Activated CD4-positive, CD25-positive, alpha-beta regulatory T cell (primary cell): ENCODE measurements at places on chromosomes 1 and 21.

GRCh38 chr1:87155170-87155569, 173.5 kb upstream of the LMO4 start:
- DNase-seq, result no peak

DNA sequence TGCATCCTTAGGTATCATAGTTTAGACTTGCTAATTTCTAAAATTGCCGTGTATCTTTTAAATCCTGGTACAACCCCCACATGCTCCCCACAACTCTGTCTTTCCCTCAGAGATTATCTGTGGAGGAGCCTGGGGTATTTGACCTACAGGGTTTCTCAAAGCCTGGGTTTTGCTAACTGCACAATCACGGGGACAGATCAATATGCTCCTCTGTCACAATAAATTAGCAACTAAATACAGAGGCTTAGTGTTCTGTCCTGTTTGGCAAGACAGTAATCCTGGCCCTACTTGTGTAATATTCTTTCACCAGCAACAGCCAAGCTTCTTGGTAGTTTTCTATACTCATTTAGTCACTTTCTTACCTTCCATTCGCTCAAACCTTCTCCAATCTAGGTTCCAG, 8.5 kb downstream of the ECHDC2 start:
- DNase-seq, result no peak

GRCh38 chr1:182192966-182193365, 131.5 kb upstream of the ZNF648 start:
- no peak for DNase-seq

- no peak for DNase-seq
Measured at GRCh38 chr1:240888039-240888786, 276.3 kb upstream of the GREM2 start.

- DNase-seq, result no peak
Measured at GRCh38 chr1:20443703-20444586, 42.1 kb downstream of the CAMK2N1 start.

- no peak for DNase-seq
Measured at GRCh38 chr1:77888781-77889642, 588 bp downstream of the NEXN start.

DNA sequence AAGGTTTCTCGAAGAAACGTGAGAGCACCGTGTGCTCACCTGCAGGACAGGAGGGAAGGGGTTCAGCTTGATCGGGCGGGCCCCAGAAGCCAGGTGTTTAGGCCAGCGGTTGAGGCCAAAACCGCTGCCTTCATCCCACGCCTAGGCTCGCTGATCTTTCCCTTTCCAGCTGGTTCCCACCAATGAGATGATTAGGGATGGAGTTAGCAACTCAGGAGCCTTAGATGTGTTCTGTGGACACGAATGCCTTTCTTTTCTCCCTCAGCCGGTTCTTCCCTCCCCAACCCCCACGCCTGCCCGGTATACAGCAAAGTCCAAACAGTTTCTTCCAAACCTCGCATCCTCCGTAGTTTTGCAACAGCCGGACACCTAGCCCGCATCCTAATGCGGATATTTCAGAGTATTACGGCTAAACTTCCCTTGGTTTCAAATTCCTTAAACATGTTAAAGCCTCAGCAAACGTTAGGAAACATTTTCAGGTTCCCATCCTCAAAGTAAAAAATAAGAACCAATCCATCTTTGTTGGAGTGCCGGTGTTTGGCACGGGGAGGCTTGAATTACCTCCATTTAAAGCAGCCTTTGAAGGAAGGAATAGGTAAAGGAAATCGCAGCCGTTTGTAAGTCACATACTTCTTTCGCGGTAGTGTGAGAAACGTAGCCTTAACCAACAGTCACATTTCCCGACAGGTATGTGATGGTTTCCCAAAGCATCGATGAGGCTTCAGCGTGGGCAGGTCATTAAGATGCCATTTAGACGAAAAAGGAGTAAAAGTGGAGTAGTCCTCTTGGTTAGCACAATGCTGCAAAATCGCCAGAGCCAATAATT, 1.1 kb downstream of the LRRC8C start:
- no peak for DNase-seq

- no peak for DNase-seq
Measured at GRCh38 chr1:168110896-168111545, 25.7 kb downstream of the GPR161 start.

DNA sequence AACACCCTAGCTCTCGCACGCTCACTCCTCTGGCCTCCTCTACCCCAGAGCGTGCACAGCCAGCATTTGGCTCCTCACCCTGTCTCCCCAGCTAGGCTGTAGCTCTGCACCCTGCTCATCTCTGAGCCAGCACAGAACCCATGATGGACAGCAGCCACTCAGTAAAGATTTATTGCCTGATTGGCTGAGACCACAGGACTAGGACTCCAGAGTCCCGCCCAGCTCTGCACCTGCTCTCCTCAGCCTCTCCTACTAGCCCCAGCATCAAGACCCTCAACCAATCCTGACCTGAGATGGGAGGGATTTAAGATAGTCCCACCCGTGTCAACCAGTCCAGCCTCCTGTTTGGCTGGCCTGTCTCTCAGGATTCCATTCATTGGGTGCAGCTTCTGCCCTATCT, 9.3 kb downstream of the C1QB start:
- no peak for DNase-seq

DNA sequence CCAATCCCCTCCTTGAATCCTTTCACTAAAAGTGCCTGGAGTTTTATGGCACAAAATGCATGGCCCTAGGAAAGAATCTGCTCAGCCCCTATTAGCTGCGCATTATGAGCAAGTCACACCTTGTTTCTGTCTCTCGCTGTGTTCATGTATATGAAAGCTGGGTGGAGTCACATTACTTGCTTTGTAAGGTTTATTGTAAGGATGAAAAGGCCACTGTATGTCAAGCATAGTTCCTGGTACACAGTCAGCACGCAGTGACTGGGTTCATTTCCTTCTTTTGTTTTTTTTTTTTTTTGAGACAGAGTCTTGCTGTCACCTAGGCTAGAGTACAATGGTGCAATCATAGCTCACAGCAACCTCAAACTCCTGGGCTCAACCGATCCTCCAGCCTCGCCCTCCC, 6.7 kb upstream of the SLC9A1 start:
- DNase-seq, result no peak

GRCh38 chr1:27339213-27339612, 2.6 kb upstream of the SYTL1 start:
- no peak for DNase-seq

DNA sequence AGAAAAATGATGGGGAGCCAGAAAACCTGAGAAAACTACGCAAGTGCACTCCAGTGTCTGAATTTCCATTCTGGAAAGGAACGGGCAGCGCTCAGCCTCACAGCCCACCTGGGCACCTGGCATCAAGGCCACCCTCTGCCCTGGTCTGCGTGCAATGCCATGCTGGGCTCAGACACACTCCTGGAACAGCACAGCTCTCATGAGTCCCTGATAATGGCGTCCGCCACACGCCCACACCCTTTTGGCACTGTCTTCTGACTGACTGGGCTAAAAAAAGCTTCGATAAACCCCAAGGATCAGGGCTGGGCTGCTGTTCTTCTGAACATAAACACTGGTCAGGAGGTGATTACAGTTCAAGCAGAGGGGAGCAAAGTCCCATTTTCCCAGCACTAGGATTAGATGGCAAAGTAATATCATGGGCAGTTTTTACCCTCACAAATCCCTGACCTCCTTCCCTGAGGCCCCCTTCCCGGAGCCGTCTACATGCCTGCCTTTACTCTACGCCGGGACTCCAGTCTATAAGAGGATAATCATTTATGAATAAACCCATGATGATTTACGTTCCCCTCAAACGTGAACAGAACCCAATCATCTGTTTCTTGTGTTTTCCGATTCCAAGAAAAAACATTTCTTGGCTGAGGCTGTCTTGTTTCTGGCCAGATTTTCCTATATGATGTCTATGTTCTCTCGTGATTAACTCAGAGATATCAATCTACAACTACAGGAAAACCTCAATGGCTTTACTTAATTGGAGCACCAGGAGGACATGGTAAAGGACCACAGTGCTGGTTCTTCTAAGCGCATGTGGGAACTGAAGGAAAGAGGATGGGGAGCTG, 22.6 kb downstream of the RCAN1 start:
- DNase-seq, result no peak

- DNase-seq, result peak; percentile 67
Measured at GRCh38 chr1:11735854-11736745, at the start of gene AGTRAP. Gene AGTRAP, plus strand, starts transcription at chr1:11736136. Its CDS starts 73 bp downstream, at chr1:11736209.

DNA sequence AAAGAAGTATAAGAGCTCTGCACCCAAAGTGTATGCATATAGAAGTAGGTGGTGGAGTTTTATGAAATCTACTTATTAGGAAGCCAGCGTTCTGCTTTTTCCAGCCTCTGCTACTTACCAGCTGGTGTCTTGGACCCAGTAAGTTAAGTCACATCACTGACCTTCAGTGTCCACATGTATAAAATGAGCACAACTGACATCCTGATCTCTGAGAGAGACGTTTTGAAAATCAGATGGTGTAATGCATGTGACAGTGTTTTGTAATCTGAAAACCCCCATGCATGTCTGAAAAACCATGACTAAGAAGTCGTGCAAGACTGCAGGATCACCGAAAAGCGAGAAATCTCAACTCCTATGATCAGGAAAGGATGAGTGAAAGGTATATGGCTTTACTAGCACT, 2.0 kb downstream of the CR1 start:
- no peak for DNase-seq

- no peak for DNase-seq
Measured at GRCh38 chr1:190615818-190616217, 138.2 kb upstream of the BRINP3 start.

DNA sequence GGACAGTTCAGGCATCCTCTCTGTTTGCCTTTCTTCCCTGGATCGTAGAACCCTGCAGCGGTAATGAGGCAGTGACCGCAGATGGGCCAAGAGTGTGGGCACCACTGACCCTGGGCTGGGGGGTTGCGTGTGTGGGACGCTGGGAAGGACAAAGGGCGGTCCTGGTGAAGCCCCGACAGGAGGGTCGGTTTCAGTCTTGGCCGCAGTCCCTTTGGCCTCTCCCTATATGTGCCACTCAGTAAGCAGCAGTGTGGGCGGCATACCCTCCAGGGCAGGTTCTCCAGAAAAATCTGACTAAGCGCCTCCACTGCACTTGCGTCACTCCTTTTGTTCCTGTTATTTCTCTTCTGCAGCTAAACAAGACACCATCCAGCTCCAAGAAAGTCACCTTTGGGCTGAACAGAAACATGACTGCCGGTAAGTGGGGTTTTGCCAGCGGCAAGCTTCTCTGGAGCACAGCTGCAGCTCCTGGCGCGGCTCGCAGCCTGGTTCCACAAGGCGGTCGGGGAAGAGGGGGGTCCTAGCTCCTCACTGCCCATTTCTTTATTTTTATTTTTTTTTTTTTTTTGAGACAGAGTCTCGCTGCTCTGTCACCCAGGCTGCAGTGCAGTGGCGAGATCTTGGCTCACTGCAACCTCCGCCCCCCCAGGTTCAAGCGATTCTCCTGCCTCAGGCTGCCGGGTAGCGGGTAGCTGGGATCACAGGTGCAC, 27.7 kb upstream of the PDXK start:
- no peak for DNase-seq

DNA sequence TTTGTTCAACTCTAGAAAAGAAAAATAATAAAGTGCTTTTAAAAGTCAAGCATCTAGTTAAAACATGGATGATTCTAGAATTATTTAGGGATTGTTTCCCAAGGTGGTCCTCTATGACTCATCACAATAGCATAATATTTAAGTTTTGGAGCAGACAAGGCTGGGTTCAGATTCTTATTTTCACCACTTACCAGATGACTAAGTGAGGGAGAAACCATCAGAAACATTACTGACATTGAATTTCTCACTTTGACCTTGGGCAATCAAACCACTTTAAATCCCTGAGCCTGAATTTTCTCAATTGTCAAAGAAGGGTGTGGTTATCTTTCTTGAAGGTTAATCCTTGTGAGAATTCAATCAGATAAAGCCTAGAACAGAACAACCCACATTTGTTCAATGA, 102.5 kb upstream of the PTGFR start:
- DNase-seq, result no peak

- DNase-seq, result no peak
Measured at GRCh38 chr1:20430355-20431175, 55.4 kb downstream of the CAMK2N1 start.

DNA sequence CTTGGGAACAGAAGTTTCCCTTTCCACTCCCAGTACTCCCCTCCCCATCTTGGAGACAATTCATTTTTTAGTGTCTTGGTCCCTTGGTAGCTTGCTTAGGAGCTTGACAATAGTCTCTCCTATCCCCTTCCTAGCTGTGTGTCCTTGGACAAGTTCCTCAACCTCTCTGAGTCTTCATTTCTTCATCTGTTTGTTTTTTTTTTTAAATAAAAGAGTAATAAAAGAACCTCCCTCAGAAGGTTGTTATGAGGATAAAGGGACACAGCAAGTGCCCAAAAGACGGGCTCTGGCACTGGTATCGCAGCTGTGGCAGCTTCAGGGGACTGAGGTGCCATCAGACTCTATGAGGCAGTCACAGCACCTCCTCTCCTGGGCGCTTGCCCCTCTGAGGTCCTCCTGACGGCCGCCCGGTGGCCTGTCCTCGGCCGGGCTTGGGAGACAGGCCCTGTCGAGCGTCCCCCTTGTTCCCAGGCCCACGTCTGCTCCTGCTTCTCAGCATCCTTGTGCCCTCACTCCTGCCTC, 689.2 kb downstream of the MATN1 start:
- DNase-seq, result no peak

DNA sequence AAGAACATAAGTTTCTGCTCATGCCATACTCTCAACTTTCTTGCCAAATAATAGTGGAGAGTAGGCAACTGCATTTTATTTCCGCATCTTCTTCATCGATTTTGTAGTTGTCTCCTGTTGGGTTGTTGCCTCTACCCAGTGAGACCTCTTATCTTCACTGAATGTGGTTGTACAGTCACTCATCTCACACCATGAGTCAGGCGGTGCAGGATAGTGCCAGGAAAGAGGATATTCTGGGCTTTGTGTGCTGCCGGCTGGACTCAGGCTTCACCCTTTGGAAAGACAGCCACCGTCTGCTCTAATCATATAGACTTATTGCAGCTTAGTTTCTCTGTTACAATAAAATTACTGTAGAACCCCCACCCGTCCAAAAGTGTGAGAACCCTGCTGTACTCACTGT, 154.3 kb upstream of the USP24 start:
- DNase-seq, result no peak

- no peak for DNase-seq
Measured at GRCh38 chr1:29452463-29453230, 216.3 kb downstream of the PTPRU start.

DNA sequence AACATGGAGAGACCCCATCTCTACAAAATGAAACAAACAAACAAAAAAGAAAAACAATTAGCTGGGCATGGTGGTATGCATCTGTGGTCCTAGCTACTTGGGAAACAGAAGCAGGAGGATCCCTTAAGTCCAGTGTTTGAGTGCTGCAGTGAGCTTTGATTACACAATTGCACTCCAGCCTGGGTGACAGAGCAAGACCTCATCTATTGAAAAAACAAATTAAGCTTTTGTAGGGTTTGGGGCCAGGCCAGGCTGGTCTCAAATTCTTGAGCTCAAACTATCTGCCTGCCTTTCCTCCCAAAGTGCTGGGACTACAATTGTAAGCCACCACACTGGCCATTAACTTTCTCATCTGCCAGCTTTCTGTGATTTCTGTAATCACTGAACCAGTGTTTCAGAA, 27.2 kb downstream of the NIPAL3 start:
- no peak for DNase-seq

GRCh38 chr1:64121766-64122385, 81.5 kb upstream of the UBE2U start:
- DNase-seq, result no peak
